Activated CD4-positive, alpha-beta T cell treated with anti-CD3 and anti-CD28 coated beads, Interleukin-2, amount 50 U/mL, for 1 hour (primary cell): ENCODE measurements at places on chromosomes 3 and 15.

DNA sequence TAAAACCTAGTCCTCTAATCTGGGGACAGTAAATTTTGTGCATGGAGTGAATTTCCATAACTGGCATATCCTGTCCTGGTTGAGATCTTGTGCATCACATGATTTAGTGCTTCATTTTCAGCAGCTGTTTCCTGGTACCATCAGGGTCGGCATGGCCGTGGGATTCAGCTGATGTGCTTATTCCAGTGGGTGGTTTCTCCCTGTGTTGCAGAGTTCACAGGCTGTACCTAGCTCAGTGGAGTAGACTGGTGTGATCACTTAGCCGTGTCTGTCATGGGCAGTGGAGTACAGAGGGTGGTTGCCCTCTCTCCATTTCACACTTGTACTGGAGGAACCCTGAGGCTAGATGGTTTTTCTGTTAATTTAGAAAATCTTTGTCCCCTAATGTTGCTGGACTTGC, 228.5 kb downstream of the PTPRG start:
- no peak for DNase-seq

DNA sequence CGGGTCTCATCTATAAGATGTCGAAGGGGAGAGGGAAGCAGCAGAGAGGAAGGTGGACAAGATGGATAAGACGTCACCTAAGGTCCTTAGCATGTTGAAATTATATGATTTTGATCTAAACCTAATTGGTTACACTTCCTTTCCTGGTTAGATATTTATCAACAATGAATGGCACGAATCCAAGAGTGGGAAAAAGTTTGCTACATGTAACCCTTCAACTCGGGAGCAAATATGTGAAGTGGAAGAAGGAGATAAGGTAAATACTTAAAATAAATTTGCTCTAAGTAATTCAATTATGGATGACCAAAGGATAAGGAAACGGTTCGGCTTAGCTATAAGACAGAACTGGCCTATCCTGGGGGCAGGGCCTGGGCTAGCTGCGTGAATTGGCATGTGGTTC, 5.5 kb downstream of the ALDH1A3 start:
- DNase-seq: no peak

- DNase-seq: no peak
Observed at GRCh38 chr3:133934996-133935842, 39.5 kb upstream of the RAB6B start.

GRCh38 chr3:8466526-8466925, 35.1 kb upstream of the LMCD1 start:
- no peak for DNase-seq

GRCh38 chr15:35741881-35742280, 195.9 kb upstream of the DPH6 start:
- DNase-seq: no peak
